ENCODE measurements at places on chromosomes 7 and 10. TPM values are rescaled to one million over a fixed set of nuclear protein-coding genes. Genes with fewer than 3 reads are reported as not detected.
A peak's percentile ranks its signal among the peaks of the same experiment; 100 is the strongest.

DNA sequence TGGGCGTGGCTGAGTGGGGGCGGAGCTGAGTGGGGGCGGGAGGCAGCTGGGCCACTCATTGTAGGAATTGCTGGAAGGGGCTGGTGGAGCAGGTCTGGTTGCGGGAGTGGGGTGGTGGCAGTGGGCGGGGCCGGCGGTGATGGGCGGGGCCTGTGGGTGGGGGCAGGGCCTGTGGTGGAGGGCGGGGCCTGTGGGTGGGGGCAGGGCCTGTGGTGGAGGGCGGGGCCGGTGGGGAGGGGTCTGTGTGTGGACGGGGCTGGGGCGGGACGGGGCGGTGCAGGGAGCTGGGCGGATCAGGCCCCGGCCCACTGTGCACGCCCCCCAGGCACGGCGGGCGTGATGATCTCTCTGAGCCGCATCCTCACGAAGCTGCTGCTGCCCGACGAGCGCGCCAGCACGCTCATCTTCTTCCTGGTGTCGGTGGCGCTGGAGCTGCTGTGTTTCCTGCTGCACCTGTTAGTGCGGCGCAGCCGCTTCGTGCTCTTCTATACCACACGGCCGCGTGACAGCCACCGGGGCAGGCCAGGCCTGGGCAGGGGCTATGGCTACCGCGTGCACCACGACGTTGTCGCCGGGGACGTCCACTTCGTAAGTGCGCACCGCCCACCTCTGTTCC is 14.0 kb downstream of the SLC29A4 start:
- DNase-seq, result peak; percentile 78

Gene PIK3CG
- 0.15 TPM for polyA plus RNA-seq

GRCh38 chr7:46603780-46604179 is 682.7 kb upstream of the IGFBP3 start:
- peak; percentile 22 for DNase-seq

DNA sequence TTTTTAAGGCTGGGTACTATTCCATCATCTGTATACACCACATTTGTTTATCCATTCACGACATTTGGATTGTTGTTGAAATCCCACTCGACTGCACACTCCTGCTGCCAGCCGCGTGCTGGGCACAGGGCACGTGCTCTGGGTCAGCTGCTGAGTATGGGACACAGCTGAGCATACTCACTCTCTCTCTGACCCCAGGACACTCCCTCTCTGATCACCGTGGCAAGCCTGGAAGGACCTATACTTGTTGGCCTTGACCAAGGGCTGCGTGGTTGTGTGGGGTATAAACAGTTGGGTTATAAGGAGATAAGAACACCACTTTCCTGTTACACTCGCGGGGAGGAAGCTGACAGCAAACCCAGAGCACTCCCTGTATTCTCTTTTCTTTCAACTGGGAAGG is 153.0 kb upstream of the RHEB start:
- no peak for DNase-seq

DNA sequence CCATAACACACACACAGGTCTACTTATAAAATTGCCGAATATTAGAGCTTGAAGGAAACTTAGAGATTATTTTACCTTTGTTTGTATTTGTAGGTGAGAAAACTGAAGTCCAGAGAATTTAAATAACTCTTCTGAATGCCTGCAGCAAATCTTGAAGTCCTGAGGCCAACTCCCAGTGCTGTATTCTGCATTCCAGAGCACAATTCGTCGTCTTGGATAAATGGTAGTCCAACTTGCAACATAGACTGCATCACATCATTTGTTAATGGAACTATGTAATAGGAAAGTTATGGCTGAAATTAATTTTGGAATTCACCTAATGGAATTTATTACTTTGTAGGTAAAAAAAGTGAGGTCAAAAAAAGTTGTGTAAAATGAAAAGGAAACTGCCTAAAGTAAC is 37.3 kb upstream of the SEMA3D start:
- no peak for DNase-seq

GRCh38 chr7:99014113-99014985 is 129.6 kb downstream of the SMURF1 start:
- DNase-seq, result peak; percentile 53

Gene MYOZ1
- 9.2 TPM for polyA plus RNA-seq

DNA sequence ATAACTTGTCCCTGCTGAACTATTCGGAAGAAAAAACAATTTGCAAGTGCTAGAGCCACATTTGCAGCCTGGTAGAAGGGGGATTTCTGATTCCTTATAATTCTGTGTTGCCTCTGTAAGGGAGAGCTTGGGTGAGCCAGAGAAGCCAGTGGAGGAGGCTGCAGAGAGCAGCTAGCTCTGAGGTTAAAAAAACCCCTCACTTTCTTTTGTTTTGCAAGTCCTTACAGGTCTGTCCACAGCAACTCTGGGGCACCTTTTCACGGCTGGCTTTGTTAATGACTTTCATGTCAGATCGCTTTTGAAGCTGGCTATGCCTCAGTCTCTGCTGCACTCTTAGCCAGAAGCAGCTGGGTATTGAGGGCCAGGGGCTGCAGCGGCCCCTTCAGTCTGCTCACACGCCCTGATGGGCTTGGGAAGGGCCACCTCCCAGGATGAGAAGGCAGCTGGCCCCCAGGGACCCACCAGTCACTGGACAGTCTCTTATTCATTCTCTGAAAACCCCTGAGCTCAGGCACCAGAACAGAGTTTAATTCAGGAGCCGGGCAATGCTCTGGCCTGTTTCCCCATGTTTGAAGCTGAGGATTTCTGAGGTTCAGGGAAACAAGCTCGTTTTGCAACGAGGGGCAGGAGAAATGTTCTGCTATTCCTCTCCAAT is 30.9 kb downstream of the TRIM8 start:
- no peak for DNase-seq

DNA sequence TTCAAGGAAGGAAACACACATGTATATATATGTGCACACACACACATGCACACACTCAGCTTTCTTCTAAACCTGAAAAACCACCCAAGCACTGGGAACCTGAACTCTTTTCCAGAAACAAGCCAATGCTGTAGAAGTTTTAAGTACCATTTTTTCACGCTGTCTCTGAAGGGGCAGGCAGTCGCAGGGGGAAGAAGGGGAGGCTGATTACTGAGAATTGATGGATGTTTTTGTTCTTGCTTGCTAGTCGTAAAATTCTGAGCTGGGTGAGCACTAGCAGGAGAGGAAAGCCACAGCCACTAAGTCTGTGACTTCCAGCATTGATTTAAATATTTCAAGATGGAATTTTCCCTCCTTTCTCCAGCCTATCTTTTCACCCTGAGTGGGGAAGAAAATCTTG is 391.8 kb downstream of the CALN1 start:
- no peak for DNase-seq

GRCh38 chr7:128861957-128862570 is 592 bp upstream of the ATP6V1F start:
- no peak for DNase-seq

GRCh38 chr10:34558093-34558583 is 257.0 kb downstream of the PARD3 start:
- DNase-seq, result no peak

DNA sequence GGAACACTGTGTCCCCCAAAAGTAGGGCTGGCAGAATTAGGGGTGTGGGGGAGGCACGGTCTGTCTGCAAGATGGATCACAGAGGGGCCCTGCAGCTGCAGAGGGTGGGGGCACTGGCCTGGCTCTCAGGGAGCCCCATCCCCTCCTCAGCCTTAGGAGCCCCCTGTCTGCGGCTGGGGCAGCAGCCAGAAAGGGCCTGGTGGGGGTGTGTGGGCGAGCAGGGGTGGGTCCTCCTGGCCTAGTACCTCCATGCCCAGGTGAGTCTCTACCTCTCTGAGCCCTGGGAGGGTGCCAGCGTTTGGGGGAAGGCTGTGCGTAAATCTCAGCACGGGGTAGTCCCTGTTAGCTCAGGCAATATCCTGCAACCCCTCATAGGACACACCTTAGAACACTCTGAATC is 280.5 kb upstream of the PPP2R2D start:
- DNase-seq, result no peak

Gene CCDC126
- 5.2 TPM for polyA plus RNA-seq

Gene DYNC1I1
- 2.3 TPM for polyA plus RNA-seq

DNA sequence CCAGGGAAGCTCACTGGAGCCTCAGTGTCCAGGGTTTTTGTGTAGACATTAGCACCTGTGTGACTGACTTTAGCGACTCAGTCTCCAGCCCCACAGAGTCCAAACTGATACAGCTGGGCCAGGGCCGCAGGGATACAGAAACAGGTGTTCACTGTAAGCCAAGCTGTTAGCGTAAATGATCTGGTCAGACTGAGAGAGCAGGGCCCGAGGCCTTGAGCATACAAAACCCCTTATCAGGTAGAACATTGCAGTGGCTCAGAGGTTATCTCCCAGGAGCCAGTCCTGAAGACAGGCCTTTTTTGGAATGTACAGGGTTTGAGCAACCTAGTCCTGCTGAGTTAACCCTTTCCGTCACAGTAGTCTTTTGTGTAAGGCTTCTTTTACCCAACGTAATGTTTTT is 25.0 kb downstream of the LHPP start:
- no peak for DNase-seq

GRCh38 chr7:80450621-80451308 is 61.1 kb downstream of the GNAT3 start:
- no peak for DNase-seq

Gene CTTNBP2
- 3.8 TPM for polyA plus RNA-seq

GRCh38 chr7:157177333-157177982 is 38.7 kb downstream of the UBE3C start:
- no peak for DNase-seq

DNA sequence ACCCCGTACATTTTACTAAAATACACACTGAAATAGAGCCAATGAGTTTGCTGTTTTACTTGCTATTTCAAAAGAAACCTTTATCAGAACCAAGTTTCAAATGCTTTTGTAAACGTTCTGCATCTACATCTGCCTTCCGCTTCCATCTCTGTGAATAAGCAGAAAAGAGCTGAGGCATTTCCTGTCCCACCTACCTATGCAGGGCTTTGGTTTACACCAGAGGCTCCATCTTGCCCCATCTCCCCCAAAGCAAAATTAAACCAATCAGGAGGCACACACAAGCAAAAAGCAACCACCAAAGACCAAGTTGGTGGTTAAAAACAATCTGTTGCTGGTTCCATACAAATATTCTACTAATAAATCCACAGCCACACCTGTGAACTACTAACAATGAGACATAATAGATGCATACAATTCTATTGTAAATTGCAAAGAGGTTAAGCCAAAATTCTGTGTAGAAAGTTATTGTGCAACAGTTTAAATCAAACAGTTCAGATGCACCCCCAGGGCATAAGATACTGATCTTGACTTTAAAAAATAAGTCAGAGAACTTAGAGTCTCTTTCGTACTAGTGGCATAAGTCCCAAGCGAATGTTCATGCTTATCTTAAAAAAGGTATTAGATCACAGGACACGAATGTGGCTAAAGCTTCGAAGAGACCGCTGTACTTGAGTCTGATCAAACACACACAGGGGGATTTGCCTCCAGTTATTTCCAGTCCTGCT is 83.9 kb downstream of the FGFR2 start:
- no peak for DNase-seq

- no peak for DNase-seq
Measured at GRCh38 chr7:91837397-91838070, 43.0 kb downstream of the MTERF1 start.

DNA sequence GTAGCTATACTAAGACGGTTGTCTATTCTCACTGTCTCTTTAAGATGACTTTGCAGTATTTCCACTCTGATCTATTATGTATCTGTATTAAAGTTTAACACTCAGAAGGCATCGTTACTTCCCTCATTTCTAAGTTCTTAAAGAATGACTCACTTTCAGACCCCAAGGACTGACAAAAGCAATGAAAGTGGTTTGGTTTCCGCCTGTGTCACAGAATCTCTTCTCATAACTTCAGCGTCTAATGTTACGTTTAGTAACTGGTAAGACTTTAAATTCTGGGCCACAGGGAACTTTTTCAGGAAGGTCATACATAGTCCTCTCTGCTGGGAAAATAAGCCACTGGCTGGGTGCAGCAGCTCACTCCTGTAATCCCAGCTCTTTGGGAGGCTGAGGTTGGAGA is 892.0 kb upstream of the AUTS2 start:
- DNase-seq, result no peak

DNA sequence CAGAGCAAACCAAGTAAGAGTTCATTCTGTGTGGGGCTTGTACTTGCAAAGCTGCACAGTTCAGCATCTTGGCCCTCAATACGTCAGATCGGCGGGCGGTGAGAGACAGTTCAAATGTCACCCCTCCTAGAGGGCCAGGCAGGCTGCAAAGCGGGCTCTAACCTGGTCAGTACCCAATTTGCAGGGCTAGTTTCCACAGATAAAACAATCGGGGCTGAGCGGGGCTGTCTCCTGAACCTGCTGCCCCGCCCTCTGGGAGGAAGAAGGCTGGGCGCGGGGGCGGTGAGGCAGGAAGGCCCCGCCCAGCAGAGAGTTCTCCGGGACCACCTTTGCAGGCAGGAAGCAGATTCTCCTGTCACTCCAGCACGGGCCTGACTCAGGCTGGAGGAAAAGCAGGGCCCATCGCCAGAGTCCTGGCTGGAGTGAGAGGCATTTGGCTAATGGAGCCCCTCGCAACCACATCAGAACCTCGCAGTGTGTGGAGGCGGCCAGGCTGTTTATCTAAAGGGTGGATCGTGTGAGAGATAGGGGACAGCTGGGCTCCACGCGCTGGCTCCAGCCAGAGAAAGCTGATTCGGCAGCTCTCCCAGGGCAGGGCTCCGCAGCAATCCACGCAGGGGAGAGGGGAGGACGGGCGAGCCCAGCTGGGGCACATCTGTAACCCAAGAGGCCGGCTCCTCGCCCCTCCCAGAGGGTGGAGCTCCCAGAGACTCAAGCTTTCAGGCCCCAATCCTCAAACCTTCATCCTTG is 83.1 kb downstream of the SH3PXD2A start:
- DNase-seq, result peak; percentile 95

- no peak for DNase-seq
Measured at GRCh38 chr10:6185039-6185716, 17.6 kb upstream of the PFKFB3 start.

GRCh38 chr7:148458263-148458662 is 132.3 kb upstream of the C7orf33 start:
- no peak for DNase-seq
